ENCODE measurements at places on chromosomes 12 and 14. TPM values are rescaled to one million over a fixed set of nuclear protein-coding genes. Genes with fewer than 3 reads are reported as not detected.

GRCh38 chr12:90280564-90281058 lies 572.0 kb upstream of the ATP2B1 start:
- DNase-seq = no peak

DNA sequence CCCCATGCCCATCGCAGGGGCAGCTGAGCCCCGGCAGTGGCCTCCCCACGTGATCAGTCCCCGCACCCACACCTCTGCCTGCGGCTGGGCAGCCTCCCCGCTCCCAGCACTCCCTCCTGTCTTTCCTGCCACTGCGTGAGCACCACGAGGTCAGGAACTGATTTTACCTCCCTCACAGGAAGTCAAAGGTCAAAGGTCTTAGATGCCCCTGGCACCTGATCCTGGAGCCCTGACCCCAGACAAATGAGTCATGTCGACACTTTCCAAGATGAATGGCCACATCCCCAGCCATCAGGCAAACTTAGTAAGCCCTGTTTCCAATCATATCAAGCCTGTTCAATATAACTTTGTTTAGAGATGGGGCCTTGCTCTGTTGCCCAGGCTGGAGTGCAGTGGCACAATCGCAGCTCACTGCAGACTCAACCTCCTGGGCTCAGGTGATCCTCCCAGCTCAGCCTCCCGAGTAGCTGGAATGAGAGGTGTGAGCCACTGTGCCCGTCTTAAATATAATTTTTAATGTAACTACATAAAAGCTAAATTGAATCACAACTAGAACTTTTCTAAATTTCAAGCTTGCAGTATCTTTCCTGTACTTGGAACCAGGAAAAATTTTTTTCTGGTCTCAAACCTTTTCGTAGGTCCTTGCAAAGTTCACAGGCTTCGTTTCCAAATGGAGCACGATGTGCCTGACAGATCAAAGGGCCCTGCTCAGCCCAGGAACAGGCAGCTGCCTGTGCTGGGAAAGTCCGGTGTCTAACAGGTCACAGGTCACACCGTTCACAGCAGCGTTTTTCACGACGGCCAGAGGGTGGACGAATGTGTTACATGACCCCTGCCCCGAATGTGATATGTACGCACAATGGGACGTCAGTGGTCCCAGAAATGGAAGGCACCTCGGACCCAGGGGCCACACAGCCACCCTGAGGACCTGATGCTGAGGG lies 1.9 kb downstream of the LRCOL1 start:
- no peak for DNase-seq

GRCh38 chr14:56562883-56563282 lies 16.7 kb upstream of the TMEM260 start:
- no peak for DNase-seq

DNA sequence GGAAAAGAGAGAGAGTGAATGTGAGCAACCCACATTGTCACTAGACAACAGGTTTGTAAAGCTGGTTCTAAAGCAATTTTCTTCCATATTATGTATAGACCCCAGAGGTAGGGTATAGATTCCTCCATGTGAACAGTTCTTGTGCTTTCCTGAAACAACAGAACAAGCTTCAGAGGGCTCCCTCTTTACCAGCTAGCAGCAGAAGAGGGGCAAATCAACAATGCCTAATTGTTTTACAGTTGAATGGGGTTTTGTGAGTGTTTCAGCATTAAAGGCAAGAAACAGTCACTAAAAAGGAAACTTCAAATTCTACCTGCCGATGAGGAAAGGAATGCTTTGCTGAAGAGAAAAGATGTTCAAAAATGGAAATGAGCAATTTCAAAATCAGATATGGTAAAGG lies 341.2 kb upstream of the KITLG start:
- DNase-seq = no peak

GRCh38 chr12:27185234-27186021 lies 58.7 kb upstream of the STK38L start:
- DNase-seq = no peak

DNA sequence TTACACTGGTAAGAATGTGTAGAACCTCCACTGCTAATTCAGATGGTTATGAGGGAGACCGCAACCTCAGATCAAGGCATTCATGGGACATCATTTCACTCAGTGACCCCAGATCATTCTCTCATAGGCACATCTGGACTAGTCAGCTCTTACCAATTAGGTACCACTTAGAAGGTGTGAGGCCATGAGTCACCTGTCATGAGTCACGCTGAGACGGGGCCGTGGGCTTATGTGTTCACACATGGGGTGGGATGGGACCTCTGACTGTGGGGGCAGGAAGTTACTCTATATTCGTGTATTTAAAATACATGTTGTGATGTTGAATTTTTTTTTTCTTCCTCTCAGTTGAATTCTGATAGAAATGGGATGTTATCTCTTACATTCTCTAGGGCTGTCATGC lies 55.9 kb downstream of the CCDC92 start:
- no peak for DNase-seq

SIVA1 gene
- 111 TPM for total RNA-seq

DNA sequence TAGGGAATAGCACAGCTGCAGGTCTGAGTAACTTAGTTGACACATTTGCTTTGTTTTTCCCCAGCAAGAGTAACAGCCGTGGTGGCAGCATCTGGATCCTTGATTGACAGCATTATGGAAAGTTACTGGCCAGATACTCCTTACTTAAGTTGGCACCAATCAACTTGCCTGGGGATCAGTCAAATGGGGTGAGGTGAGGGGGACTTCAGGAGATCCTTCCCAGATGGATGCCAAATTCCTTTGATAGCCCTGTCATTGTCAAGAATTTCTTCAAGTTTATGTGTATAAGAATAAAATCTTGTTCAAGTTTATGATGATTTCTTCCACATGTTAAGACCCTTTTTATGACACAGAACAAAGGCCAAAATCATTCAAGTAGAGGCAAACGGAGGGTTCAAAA lies 618.4 kb downstream of the SLC6A15 start:
- no peak for DNase-seq

OTOGL gene
- 0.33 TPM for total RNA-seq

GRCh38 chr12:90261283-90261682 lies 552.6 kb upstream of the ATP2B1 start:
- DNase-seq = no peak

DNA sequence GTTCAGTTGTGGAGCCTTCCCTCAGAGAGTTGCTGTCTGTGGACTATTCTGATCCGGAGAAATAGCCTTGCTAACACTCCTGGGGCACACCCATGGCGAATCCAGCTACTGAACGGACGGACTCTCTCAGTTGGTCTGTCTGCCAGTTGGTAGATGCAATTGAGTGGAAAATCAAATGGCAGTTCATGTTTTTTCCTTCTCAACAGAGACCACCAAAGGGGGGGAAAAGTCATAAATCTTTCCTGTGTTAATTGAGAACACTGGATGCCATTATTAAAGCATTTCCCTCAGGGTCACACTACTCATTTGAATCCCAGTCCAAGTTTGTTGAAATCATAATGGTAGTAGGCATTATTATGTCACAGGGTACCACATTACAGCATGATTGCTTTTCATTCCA lies 354.3 kb upstream of the FAR2 start:
- no peak for DNase-seq

GRCh38 chr12:92226961-92227360 lies 81.3 kb upstream of the BTG1 start:
- no peak for DNase-seq

DNA sequence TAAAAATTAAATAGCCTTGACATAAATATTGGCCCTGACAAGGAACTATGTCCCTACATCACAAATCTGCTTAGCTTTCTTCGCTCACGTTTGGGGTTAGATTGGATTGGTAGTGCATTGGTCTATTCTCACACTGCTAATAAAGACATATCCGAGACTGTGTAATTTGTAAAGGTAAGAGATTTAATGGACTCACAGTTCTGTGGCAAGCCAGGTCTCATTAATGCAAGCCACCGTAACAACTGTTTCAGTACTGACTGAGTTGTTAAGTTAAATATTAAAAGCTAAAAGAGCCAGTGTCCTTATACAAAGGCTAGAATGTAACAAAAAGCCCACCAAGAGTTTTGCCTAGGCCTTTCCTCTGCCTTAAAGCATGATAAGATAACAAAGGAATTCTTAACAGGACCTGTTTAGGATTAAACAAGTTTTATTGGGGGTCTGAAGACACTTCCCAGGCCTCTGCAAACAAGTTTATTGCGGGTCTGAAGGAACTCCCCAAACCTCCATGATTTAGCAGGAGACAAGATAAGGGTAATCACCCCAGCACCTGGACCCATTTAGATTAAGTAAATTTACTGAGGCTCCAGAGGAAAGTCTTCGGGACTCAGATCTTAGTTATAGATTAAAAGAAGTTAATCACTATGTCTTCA lies 88.2 kb upstream of the PTGDR start:
- no peak for DNase-seq

ACVRL1 gene
- 93.9 TPM for total RNA-seq

DNA sequence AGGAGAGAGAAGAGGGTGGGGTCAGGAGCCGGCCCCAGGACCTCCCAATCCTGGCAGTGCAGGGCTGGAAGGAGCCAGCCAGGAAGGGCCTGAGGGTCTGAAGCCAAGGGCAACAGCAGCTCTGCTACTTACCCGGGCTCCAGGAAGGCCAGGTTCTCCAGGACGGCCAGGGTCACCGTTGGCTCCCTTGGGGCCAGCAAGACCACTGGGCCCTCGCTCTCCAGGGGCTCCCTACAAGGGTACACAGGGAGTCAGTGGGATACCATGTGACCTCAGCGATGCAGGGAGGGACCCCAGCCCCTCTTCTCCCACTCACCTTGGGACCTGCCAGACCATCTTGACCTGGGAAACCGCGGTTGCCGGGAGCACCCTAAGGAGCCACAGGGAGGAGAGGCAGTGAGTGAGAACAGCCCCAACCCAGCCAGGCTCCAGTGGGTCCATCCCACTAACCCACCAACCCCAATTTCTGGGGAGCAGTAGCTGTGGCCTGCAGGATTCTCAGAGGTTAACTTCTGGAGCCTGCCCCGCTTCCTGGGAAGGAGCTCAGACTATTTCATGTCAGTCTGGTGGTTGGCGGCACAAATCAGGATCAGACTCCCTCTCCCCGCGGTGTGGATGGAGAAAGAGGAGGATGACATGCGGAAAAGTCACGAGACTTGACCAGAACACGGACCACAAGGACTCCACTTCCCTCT lies 18.5 kb downstream of the COL2A1 start:
- DNase-seq = no peak

HOXC12 gene
- not detected for total RNA-seq

DNA sequence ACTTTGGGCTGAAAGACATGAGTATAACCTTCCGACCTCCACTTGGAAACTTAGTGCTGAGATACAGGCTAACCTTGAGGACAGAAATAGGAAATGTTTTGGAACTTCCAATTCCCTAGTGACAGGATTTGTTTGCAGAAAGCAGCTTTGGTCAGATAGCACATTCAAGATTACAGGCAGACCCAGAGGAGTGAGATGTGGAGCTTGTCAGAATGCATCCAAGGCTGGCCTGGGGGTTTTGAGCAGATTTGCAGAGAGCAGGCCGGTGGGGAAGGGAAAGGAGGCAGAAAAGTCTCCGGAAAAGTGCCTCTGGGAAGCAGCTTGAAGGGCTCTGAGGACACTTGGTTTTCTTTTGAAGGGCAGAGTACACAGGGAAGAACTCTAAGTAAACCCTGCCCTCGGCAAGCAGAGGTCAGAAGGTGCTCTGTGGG lies 180.3 kb downstream of the ETV6 start:
- DNase-seq = no peak

GRCh38 chr12:46472893-46473633 lies 100.5 kb upstream of the SLC38A2 start:
- DNase-seq = peak; percentile 27

SRRM4 gene
- not detected for total RNA-seq

DNA sequence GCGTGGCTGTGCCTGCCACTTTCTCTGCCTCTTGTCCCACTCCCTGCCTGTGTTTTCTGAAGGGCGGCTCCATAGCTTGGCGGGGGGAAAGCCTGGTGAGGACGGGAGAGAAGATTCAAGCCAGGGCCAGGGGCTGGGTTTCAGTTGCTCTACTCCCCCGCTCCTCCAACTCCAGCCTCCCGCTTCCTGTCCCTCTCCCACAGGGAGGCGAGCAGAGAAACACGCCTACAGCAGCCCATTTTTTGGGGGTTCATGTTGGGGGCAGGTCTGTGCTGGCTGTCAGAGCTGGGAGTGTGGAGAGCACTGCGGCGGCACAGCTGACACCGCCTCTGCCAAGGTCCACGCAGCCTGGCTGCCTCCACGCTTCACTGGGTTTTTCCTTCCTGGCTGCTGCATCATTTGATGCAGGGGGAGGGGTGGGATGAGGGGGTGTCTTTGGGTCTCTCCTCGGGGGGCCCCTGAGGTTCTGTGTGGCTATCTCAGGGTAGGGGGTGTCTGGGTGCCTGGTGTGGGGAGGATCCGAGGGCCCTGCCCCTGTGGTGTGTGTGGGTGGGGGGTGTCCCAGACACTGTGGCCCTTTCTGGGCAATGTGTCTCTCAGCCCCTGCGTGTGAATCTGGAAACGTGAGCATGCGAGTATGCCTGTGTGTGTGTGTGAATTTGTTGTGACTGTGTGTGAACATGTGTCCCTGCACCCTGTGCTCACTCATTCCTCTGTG lies 10.7 kb upstream of the KRT80 start:
- no peak for DNase-seq

DNA sequence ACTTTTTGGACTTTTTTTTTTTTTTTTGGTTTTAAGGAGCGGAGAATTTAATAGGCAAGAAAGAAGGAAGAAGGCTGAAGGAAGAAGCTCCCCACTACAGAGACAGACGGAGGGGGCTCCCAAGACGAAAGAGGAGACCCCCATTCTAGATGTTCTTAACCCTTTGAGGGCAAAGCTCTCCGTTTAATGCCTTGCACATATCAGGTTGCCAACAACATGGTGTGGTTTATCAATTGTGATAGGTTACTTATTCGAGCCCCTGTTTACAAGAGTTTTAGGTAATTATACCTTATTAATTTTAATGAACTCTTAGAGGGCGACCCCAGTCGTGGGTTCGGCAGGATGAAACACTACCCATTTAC lies 1.2 kb upstream of the FBXO33 start:
- DNase-seq = no peak

ARMH4 gene
- total RNA-seq = 1.0 TPM

GRCh38 chr12:132724506-132725241 lies 14.0 kb downstream of the PGAM5 start:
- DNase-seq = no peak

TEAD4 gene
- total RNA-seq = 25.1 TPM

TAS2R10 gene
- not detected for total RNA-seq

DNA sequence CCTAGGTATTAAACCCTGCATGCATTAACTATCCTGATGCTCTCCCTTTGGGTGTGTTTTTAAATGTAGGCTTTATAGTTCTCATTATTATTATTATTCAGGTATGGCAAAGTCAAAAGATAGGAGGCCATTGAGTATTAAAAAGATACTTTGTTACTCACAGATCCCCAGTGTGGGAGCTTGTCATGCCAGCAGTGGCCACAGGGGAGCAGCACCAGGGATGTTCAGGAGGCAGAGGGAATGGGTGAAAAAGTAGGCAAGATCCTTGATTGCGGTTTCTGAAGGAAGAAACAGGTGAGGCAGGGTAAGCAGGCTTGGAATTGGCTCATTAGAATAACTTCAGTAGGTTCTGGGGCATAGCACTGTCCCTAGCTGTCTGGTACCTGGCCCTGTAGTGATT lies 382.2 kb downstream of the MED13L start:
- no peak for DNase-seq

GRCh38 chr12:76713986-76714385 lies 49.9 kb upstream of the ZDHHC17 start:
- DNase-seq = no peak
